ENCODE measurements at places on chromosomes 4 and X.
A peak's percentile ranks its signal among the peaks of the same experiment; 100 is the strongest.

GRCh38 chr4:119834906-119835612 lies 206.5 kb upstream of the PDE5A start:
- no peak for DNase-seq

GRCh38 chr4:117467404-117467803 lies 382.0 kb upstream of the TRAM1L1 start:
- no peak for DNase-seq

- DNase-seq = peak; percentile 81
These were observed 288.5 kb upstream of the ZCCHC13 start for GRCh38 chrX:74015379-74016019.

DNA sequence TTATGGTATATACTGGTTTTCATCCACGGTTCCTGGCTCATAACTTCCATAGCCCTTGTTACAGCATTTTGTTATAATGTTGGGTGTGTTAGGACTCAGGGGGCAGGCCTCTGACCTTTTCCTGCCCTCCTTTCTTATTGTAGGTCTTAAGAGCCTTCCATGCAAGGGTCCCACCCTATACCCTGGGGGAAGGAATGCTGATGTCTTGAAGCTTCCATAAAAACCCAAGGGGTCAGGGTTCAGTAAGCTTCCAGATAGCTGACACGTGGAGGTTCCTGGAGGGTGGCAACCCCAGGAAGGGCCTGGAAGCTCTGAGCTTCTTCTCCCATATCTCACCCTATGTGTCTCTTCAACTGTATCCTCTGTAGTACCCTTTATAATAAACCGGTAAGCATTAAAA lies 29.6 kb downstream of the ATP11C start:
- DNase-seq = no peak

GRCh38 chr4:9923195-9923812 lies 98.0 kb downstream of the SLC2A9 start:
- no peak for DNase-seq

- DNase-seq = no peak
These were observed 9.9 kb downstream of the HMX1 start for GRCh38 chr4:8861576-8862295.

DNA sequence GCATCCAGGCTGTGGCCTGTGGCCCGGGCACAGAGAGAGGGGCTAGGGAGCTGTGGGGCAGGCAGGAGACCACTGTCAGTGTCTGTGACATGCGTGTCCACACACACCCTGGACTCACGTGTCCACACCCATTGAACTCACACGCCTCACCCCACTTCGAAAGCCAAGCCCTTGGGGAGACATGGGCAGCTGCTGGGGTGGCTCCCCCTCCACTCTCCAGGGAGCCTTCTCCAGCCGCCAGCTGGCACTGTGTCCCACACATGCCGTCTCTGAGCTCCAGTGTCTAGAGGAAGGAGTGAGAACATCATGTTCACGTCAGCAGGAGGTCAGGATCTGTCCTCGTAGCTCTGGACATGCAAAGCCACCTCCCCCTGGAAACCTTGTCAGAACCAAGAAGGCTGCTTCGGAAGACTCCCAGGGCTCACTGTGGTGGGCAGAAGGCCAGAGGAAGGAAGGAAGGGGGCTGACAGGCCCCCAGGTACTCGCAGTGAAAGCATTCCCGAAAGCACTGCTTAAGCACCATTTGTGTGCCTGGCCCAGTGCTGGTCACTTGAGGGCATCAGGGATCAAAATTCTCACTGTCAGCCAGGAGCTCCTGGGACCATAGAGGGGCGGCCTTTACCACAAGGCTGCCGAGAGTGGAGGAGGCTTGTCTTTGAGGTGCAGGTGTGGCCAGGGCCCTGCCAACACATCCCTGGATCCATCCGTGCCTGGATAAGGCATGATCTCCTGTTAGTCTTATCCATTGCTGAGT lies 61.4 kb downstream of the HTRA3 start:
- DNase-seq = no peak

- no peak for DNase-seq
These were observed 179.9 kb downstream of the DTHD1 start for GRCh38 chr4:36461344-36461743.

DNA sequence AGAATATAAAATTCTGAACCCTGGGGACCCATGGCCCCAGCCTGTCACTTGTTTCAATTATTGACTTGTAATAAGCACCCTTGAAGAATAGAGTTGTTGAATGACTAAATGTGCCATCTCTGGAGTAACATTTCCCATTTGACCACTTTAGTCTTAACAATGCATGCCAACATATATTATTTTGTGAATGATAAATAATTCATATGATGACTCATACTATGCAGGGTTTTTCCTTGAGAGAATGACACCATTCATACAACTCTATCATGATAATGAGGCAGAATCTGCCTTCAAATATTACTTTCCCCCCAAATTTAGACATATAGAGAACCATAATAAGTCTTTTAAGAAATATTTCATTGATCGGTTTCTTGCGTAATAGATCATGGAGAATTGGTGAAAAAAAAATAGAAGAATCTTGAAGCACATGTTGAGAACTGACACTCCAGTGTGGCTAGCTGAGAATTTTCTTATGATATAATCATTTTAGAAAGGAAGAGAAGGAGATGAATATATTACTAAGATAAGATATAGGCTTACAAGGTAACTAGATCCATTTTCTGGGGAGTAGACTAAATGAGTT lies 404.5 kb downstream of the GRXCR1 start:
- DNase-seq = no peak

- no peak for DNase-seq
These were observed 278.9 kb upstream of the GATB start for GRCh38 chr4:152039691-152040090.

- no peak for DNase-seq
These were observed 129.2 kb upstream of the WDR1 start for GRCh38 chr4:10245751-10246150.

- DNase-seq = no peak
These were observed 8.8 kb downstream of the SLITRK2 start for GRCh38 chrX:145826466-145826865.

- peak; percentile 23 for DNase-seq
These were observed 62.2 kb downstream of the PRKX start for GRCh38 chrX:3651277-3651676.

GRCh38 chr4:16457944-16458343 lies 231.7 kb upstream of the TAPT1 start:
- no peak for DNase-seq

DNA sequence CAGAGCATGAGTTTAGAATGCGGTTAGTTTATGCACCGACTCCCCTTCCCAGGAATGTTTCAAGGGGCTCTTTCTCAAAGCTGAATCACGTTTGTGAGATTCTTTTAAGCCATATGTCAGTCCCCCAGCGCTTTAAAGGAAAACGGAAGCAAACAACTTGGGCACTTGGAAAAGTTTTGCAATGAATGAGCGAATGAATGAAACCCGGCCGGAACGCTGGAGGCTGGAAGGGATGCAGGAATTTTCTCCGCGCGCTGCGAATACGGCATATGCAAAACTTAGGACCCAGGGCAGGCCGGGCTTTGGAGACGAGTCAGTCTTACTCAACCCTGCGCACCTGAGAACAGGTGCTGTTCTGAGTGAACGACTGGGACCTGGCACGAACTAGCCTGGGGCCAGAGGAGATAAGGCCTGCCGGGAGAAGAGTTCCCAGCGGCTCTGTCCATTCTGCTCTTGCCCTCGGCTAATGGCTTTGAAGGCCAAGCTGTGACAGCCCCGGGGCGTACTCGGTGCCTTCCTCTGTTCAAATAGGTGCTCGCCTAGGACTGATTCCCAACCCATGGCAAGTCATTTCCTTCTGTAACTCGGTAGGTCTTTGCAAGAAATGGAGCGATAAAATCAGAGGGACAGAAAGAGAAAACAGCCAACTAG lies 743 bp upstream of the NRK start:
- no peak for DNase-seq

DNA sequence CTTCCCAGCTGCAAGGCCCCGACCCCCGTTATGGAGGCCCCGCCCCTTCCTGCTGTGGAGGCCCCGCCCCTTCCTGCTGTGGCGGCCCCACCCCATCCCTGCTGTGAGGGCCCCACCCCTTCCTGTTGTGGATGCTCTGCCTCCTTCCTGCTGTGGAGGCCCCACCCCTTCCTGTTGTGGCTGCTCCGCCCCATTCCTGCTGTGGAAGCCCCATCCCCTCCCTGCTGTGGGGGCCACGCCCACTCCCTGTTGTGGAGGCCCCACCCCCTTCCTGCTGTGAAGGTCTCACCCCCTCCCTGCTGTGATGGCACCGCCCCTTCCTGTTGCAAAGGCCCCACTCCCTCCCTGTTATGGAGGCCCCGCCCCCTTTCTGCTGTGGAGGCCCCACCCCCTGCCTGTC lies 104.9 kb upstream of the PSAPL1 start:
- DNase-seq = peak; percentile 61

DNA sequence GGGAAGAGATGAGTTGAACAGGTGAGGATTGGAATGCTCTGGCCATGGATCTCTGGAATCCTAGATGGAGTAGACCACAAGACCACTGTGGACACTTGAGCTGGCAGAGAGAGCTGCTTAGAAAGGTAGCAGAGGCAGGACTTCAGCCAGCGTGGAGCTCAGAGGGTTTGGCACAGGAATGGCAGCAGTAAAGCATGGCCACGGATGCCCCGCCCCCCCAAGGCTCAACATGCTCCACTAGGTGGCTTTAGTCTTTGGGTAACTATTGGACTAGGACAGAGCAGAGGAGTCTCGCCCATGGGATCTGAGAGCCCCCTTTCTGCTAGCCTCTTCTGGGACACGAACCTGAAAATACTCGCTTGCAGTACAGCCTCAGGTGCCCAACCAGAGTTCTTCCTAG lies 150.1 kb upstream of the NEIL3 start:
- DNase-seq = no peak

- peak; percentile 55 for DNase-seq
These were observed 18.2 kb upstream of the ABLIM2 start for GRCh38 chr4:8176547-8177399.

DNA sequence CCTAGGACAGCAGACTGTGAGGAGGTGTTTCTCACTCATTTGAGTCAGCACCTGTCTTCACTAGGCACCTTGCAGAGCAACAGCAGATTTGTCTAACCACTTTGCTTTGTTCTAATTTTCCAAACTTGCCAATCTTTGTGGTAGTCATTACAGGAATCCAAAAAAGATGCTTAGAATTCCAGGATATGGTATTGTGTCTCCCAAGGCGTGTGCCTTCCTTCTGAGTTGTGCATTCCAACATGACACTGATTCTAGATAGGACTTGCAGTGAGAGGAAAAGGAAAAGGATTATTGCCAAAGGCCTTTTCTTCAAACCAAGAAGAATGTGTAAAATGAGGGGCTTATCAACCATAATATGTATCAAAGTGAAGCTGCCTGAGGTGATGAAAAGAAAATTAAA lies 126.2 kb downstream of the MAPK10 start:
- DNase-seq = no peak

- DNase-seq = no peak
These were observed 1.8 kb downstream of the KDM5C start for GRCh38 chrX:53223068-53223693.

DNA sequence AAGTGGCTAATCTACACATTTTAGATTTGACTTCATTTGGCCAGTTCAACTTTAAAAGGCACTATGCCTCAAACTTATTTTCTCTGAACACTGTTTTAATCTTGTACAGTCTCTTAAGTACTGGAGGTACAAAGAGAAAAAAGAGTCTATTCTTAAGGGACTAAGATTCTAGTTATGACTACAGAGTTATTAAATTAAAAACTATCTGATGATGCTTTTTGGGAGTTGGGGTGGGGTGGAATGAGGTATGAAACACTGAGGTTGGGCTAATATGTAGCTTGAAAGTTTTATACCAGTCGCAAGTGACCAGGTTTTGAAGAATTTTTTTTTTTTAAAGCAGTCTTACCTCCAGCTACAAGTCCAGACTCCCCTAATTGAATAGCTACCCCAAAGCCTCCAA lies 17.7 kb upstream of the GPR34 start:
- DNase-seq = peak; percentile 35

- DNase-seq = peak; percentile 42
These were observed 68.7 kb downstream of the WFS1 start for GRCh38 chr4:6338175-6338950.

DNA sequence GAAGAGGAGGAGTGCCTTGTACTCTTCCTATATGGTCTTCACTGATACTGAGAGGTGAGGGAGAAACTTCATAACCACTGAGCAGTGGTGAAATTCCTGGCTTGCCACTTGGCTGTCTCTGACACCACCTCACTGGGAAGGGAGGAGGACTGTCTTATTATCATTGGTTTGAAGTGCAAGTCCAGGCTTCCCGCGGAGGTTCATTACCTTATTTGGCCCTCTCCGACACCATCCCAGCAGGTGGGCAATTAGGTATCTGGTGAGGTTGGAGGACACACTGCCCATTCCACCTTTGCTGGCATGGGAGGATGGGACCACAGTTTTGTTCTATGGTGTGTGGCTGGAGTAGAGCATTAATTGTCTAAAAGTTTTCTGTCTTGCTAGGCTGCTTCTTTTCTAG lies 206.1 kb downstream of the LHFPL1 start:
- no peak for DNase-seq

GRCh38 chrX:134810211-134810610 lies 151.9 kb upstream of the PLAC1 start:
- no peak for DNase-seq

GRCh38 chr4:46986922-46987638 lies 6.3 kb downstream of the GABRA4 start:
- DNase-seq = no peak

DNA sequence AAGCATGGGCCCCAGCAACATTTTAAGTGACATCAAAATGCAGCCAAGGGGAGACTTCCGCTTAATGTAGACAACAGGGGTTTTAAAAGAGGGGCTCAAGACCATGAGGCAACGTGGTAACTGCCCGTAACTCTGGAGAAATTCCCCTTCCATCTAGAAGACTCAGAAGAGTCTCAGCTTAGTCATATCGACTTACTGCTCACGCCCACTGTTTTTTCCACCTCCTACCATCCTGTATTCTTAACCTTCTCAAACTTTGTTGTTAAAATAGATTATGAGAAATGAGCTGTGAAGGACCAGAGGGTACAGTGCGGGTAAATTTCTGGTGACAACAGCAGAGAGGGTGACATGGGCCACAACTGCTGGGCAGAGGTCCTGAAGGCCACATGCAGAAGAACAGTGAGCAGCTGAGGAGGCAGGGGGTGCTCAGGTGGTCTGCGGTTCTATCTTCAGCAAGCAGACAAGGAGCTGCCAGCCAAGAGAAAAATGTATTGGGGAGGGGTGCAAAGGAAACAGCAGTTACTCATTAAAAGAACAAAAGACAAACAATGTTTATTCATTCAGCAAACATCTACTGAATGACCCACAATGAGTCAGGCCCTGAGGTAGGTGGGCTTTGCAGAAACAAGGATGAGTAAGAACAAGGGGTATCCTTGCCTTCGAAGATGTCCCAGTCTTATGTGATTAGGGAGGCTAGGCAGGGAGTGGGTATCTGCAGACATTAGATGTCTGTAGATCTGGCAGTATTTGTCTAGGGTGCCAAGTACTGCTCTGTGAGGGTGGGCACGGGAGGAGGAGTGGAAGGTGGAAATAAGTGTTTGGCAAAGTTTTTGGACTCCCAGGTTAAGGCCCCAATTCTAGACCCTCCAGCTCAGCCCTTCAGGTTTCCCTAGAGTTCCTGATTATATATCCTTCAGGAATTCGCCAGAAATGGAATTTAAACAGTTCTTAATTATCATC lies 175.3 kb downstream of the TSPAN5 start:
- DNase-seq = peak; percentile 84
